ENCODE measurements at places on chromosomes 4 and X.

- DNase-seq = no peak
These were observed 48.3 kb downstream of the EMCN start for GRCh38 chr4:100469555-100469954.

DNA sequence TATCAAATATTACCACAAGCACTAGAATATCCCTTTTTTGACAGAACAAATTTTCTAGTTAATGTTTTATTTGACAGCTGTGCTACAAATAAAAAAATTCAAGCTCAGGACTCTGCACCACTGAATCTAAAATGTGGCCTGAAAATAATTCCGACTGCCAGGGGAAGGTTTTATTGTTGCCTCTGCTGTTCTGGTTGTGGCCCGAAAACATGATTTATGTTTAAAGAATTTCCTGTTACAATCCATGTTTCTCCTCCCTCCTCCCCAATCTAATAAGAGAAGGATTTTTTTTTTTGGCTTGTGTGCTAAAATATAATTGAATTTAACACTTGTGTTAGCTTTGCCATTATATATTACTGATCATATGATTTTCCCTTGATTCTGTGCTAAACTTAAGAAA, 227.8 kb downstream of the DCLK2 start:
- no peak for DNase-seq

DNA sequence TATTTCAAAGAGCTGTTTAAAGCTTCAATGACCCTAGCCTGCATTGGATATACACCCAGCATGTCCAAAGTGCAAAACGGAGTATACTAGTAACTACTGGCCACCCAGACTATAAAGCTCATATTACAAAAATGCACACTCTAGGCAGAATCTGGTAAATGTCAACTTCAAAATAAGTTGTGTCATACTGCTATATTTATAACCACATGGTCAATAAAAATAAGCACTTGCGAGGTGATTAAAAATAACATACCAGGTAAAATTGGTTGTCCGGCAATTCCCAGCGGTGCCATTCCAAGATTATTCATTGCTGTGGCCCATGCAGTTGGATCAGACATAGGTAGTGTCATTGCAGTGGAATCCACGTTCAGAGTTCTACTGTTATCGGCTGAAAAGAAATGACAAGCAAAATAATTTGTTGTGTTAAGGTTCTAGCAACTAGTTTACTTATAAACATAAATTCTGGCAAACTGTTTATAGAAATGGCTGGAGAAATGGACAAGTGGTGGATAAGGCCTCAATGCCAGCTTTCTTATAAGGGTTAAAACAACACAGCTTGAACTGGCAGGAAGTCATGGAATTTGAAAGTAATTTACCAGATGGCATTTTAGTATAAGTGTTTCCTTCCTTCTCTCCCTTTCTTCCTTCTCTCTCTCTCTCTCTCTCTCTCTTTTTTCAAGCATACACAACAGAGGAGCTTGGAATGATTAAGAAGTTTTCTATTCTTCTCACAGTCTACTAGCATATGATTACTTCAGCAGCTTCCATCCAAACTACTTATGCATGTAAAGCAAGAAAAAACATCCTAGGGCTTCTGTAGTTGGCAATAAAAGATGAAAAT, 199.9 kb downstream of the ENOX2 start:
- DNase-seq = no peak

- DNase-seq = no peak
These were observed 113.4 kb downstream of the ANTXR2 start for GRCh38 chr4:79959652-79960051.

GRCh38 chrX:132442691-132443090, 46.1 kb downstream of the MBNL3 start:
- DNase-seq = no peak

GRCh38 chr4:139492429-139492828, 38.5 kb downstream of the RAB33B start:
- no peak for DNase-seq

GRCh38 chr4:30413915-30414314, 306.3 kb upstream of the PCDH7 start:
- no peak for DNase-seq

DNA sequence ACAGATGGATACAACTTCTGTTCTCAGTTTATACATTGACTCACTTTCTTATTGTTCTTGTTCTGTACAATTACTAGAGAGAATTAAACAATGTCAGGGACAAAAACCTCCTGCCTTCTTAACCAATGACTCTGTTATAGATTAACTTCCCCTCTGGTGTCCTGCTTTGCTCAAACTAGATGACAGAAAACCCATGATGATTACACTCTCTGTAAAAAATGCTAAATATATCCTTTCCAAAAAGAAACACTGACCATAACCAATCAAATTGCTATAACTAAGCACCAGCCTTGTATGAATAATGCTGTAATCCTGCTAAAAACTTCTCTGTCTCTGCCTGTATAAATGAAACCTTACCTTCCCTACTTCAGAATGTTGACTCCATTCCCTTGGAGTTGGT, 29.8 kb upstream of the IL13RA2 start:
- DNase-seq = no peak

DNA sequence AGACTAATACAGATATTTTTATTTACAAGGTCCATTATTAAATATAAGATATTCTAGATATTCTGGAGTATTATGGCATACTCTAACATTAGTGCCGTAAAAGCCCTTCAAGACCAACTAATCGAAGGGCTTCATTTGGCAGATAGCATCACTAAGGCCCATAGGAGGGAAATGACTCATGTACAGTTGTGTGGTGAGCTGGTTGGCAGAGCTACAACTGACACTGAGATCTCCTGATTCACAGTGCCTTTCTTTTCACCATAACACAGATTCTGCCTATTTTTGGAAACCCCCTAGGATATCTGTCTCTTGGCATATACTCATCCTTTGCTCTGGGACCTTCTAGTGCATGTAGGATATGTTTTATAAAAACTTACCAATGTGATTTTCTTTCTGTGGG, 201.7 kb upstream of the AFF2 start:
- DNase-seq = no peak

DNA sequence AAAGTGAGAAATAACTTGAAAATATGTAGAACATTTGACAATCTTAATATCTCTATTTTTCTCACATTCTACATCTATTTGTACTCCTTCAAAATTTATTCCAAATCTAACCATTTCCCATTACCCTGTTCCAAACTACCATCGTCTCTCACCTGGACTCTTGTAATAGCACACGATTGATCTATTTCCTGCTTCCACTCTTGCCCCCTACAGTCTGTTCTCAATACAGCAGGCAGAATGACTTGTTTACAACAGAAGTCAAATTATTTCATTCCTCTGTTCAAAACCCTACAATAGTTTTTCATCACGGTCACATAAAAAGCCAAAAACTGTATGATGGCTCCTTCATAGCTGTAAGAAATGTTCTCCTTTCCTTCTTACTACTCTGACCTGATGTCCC, 21.1 kb upstream of the LUZP4 start:
- DNase-seq = no peak

GRCh38 chr4:159048166-159048886, 54.6 kb upstream of the RAPGEF2 start:
- DNase-seq = no peak

DNA sequence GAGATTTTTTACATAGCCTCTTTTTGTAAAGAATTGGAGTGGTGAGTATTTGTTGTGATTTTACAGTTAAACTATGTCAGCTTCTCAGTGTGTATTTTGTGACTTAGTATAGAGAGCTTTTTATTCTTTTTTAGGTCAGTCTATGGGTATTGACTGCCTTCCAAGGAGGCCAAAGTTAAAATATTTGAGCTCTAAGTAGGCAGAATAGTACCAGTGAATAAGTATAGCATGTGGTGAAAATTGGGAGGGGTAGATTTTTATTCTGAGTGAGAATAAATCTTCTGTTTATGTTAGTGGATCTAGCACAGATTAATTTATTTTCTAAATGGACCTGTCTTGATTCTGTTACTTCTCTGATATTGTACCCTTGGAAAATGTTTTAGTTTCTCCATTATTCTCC, 37.5 kb downstream of the HERC3 start:
- no peak for DNase-seq

- DNase-seq = no peak
These were observed 99.9 kb downstream of the AREG start for GRCh38 chr4:74544655-74545361.
